NCI-H2029 treated with DMSO at 0.1 percent for 48 hours (cell line): ENCODE measurements at places on chromosomes 3 and 15.
A peak's percentile ranks its signal among the peaks of the same experiment; 100 is the strongest.

- no peak for DNase-seq
Observed at GRCh38 chr3:176351408-176351807, 845.9 kb downstream of the TBL1XR1 start.

DNA sequence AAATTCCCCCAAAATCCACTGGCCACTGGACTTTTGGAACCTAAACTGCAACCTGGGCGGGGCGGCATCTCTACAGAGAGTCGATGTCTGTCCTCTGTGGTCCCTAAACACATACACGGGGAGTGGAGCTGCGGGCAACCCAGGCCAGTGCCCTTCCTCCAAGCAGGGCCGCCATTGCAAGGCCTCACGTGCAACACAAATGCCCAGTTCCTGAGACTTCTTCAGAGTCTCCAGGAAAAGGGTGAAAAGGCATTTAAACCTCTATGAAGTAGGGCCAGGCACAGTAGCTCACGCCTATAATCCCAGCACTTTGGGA is 4.9 kb downstream of the MUC4 start:
- DNase-seq, result no peak

GRCh38 chr3:102466001-102466400 is 31.2 kb downstream of the ZPLD1 start:
- no peak for DNase-seq

DNA sequence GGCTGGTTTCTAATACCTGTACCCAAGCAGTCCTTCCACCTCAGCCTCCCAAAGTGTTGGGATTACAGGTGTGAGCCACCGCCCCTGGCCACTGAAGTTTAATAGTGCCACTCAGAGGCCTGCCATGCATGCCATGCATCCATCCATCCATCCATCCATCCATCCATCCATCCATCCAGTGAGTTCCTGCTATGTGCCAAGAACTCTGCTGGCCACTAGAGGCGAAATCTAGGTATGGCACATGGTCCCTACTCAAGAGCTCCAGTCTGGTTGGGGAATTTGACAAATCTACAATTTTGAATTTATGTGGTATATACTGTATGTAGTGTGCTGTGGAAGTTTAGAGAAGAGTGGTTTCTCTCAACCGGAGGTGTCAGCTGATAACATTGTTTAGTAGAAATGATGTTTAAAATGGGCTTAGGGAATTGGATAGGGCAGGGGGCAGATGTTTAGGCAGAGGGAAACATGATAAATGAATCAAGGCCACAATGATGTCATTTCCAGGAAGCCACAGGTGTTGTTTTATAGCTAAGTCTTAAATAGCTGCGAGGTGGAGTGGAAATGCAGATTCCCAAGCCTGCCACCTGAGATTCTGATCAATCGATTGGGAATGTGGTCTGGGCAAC is 384.4 kb upstream of the C2CD4B start:
- no peak for DNase-seq

GRCh38 chr15:35519541-35520149 is 26.3 kb downstream of the DPH6 start:
- no peak for DNase-seq

DNA sequence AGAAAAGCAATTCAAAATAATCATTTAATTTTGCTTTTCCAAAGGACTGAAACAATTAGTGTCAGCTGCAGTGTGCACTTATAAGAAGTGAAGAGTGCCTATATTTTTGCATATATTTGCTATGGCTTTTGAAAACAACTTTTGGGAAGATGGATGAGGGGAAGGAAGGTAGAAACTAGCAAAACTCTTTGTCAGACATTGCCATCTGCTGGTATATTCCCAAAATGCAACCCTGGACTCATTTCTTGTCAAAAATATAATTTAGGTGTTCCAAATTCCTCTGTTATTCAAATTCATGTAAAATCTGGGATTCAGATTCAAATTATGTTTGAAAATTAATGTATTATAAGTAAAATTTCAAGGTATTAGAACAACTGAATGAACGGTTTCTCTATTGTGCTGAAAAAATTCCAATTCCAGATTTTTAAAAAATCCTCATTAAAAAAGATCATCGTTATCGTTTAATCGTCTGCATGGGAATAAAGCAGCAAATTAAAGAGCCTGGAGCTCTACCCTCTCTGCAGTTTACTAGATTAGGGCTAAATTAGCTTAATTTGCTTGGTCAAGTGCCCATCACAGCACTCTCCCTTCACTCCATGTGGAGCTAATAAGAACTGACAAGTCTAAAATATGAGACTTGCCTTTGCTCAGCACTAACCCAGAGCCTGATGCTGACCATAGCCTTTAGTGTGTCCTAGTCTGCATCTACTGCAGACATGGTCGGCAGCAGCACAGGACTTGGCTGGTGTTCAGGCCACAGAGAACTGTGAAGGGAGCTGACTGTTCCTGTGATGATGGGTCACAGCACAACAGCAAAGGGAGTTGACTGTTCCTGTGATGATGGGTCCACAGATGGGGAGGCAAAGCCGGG is 67.9 kb upstream of the MITF start:
- DNase-seq, result no peak

DNA sequence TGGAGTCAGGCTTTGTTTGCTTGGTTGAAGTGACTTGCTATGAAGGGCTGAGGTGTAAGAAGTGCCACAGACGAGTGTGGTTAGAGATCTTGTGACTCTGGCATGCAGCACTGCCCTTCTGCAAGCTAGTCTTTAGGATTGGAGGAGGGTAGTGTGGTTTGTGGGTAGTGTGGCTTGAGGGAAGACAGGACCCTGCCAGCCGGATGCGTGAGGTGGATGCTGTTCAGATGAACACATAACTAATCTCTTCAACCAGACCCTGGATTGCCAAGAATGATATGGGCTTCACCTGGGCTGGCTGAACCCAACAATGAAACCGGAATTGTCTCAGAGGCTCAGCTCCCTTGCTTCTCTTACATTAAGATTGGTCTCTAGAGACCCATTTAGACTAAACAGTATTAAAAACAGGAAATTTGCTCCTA is 32.7 kb downstream of the STARD9 start:
- no peak for DNase-seq

- no peak for DNase-seq
Observed at GRCh38 chr3:184596886-184597575, 35.4 kb downstream of the EPHB3 start.

DNA sequence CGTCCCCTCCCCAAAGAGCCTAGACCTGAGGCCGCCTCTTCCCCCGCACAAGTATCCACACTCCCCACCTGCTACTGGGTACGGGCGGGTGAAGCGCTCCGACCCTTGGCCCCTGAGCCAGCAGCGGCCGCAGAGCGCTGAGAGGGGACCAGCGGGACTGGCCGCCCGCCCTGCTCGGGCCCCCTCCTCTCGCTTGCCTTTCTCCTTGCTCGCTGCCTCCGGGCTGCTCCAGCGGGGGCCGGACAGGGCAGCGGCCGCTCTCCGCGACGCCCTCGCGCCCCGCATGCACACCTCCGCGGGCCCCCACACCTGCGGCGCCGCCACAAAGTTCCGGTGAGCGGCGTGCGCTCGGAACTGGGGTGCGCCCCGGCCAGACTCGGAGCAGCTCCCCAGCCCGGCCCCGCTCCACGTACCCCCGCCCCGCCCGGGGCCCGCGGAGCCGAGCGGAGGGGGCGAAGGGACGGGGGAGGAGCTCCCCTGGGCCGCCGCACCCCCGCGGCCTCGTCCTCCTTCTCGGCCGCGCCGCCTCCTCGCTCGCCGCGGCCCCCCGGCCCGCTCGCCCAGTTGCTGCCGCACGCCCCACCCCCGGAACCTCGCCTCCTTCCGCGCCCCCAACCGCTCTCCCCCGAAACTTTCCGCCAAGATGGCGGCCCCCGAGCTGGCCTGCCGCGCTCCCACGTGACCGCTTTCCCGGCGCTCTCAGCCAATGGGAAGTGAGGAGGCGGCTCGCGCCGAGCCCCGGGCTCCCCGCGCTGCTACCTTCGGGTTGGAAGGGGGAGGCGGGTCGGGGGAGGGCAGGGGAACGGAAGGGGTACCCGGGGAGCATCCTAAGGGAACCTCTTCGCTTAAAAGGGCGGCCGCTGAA is 704 bp downstream of the DLG1 start:
- DNase-seq, result peak; percentile 54

DNA sequence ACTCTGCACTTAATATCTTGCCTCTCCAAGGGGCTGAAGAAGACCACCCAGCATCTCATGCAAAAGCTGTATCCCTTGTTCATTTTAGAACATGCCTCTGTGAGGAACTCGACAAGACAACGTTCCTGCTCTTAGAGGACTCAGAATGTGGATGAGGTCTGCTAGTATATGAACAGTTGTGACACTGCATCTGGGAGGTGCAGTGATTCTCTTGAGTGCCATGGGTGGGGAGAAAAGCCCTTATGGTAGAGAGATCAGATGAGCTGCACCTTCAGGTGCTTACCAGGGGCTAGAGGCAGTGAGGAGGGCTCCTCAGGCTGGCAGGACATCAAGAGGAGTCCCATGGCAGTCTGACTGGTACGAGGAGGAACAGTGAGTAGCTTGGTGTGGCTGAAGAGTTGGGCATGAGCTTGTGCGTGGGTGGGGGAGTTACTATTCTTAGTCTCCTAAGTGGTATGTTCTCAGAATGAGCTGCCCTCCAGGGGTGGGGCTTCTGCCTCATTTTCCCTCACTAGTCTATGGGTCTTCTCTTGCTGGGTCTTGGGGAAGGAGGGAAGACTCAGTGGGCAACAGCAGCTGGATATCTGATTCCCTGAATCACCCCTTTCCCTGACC is 56.7 kb upstream of the ATP2B2 start:
- no peak for DNase-seq

- no peak for DNase-seq
Observed at GRCh38 chr3:48155122-48155521, 33.1 kb downstream of the CDC25A start.

GRCh38 chr3:47000198-47000815 is 20.8 kb downstream of the NBEAL2 start:
- DNase-seq, result no peak

- DNase-seq, result no peak
Observed at GRCh38 chr3:134809427-134810051, 14.5 kb downstream of the EPHB1 start.

- DNase-seq, result no peak
Observed at GRCh38 chr3:150388498-150389418, 19.3 kb upstream of the TSC22D2 start.

GRCh38 chr15:80654299-80654698 is 40.8 kb upstream of the ABHD17C start:
- no peak for DNase-seq
